T-helper 2 cell treated with Interferon-gamma antibody and Interleukin-4, amounts not matched to agents 5 μg/mL and 100 μg/mL, for 36 hours (primary cell): ENCODE measurements at places on chromosomes 5 and 9.

DNA sequence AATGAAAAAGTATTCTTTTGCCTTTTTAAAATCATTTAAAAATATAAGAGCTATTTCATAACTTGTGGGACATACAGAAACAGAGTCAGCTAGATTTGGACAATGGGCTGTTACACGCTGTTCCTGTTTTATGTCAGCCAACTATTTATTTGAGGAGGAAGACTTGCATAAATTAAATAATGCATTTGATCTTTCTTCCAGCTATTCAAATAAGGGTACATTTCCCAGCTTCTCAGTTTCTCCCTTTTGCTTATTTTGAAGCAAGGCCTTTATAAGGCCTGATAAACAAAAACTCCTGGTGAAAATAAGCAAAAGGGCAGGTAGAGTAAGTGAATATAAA is 6.5 kb downstream of the STOM start:
- DNase-seq: no peak

- no peak for DNase-seq
These were observed 6.5 kb downstream of the SLC25A48 start for GRCh38 chr5:135840959-135841358.

DNA sequence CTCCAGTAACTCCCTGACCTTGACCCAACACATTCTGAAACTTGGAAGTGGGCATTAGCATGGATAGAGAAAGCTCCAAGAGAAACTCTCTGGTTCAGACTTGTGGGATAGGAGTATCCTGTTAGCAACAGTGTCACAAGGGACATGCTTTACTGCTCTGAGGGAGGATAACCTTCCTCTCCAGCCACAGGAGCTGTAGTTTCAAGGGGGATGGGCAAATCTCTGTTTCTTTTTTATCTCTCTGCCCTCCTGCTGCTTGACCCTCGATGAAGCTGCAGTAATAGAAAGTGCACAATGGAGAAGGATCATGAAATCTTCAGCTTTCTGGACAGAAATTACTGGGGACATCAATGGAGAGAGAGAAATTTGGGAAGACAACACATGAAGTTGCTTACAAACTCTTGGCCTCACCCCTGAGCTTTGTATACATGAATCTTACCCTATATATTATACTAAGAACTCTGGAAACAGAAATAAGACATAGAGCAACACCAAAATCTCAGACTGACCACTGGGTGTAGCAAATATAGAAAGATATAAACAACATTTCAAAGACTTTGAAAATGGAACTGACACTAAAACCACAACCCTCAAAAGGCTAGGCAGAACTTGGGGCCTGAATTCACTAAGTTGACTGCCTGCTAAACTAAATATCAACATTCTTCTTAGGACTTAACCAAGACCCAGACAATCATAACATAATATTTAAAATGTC is 471.0 kb upstream of the MEF2C start:
- no peak for DNase-seq

DNA sequence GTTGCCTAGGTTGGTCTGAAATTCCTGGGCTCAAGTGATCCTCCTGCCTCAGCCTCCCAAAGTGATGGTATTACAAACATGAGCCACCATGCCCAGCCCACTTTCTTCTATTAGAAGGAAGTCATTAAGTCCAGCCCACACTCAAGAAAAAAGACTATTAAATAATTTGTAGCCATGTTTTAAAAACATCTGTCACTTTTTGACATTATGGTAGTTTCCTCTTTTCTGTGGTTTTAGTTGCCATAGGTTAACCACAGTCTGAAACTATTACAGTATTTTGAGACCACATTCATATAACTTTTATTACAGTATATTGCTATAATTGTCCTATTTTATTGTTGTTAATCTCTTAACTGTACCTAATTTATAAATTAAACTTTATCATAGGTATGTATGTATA is 31.9 kb upstream of the C5orf24 start:
- DNase-seq: no peak

GRCh38 chr9:133105461-133105770 is 15.6 kb downstream of the RALGDS start:
- no peak for DNase-seq

DNA sequence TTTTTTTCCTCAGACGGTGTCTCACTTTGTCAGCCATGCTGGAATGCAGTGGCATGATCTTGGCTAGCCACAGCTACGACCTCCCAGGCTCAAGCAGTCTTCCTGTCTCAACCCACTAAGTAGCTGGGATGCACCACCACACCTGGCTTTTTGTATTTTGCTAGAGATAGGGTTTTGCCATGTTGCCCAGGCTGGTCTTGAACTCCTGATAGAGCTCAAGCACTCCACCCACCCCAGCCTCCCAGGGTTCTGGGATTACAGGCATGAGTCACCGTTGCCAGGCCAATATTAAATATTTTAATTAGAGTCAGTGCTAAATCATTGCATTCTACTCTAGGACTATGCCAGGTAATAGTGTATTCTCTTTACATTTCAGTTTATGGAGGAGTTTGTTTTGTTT is 41.5 kb downstream of the UBE2R2 start:
- no peak for DNase-seq

DNA sequence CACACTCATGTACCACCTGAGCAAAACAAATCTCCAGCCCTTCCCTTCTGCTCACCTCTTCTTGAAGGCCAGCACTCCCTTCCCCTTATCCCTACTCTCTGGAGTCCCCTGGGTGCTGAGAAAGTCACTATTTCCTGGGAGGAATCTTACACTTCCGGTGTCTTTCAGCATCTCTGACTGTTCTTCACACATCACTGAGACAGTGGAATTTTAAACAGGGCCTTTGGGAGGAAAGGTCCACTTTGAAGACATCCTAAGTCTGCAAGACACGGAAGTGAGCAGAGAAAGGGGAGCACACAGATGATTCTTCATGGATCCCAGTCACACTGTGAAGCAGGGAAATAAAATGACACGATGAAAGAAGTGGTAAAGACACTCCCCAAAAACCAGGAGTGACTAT is 25.6 kb downstream of the FRMD3 start:
- no peak for DNase-seq

DNA sequence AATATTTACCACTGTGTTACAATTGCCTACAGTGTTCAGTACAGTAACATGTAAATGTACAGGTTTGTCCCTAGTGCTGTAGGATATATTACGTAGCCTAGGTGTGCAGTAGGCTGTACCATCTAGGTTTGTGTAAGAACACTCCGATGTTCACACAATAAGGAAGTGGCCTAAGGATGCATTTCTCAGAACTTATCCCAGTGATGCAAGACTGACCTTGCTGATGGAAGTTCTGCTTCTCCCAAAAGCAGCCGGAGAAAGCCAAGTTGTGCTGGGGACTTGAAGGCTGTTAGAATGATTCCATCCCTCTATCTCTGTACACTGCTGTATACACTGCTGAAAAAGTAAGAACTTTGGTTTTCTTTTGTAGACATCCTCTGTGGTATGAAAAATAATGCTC is 21.6 kb downstream of the NEUROG1 start:
- DNase-seq: no peak

- DNase-seq: no peak
These were observed 24.8 kb downstream of the IL6ST start for GRCh38 chr5:55969956-55970355.

DNA sequence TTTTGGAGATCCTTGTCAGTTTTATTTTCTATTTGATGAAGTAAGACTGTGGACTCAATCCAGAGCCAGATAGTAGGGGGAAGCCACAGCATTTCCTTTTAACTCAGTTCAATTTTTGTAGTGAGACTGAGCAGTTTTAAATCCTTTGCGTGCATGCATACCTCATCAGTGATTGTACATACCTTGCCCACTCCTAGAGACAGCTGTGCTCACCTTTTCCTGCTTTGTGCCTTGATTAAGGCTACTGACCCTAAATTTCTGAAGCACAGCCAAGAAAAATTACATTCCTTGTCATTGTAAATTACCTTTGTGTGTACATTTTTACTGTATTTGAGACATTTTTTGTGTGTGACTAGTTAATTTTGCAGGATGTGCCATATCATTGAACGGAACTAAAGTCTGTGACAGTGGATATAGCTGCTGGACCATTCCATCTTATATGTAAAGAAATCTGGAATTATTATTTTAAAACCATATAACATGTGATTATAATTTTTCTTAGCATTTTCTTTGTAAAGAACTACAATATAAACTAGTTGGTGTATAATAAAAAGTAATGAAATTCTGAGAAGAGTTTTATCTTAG is 17.8 kb downstream of the DIMT1 start:
- DNase-seq: no peak

- no peak for DNase-seq
These were observed 136.3 kb downstream of the TMEM232 start for GRCh38 chr5:110590187-110590586.

DNA sequence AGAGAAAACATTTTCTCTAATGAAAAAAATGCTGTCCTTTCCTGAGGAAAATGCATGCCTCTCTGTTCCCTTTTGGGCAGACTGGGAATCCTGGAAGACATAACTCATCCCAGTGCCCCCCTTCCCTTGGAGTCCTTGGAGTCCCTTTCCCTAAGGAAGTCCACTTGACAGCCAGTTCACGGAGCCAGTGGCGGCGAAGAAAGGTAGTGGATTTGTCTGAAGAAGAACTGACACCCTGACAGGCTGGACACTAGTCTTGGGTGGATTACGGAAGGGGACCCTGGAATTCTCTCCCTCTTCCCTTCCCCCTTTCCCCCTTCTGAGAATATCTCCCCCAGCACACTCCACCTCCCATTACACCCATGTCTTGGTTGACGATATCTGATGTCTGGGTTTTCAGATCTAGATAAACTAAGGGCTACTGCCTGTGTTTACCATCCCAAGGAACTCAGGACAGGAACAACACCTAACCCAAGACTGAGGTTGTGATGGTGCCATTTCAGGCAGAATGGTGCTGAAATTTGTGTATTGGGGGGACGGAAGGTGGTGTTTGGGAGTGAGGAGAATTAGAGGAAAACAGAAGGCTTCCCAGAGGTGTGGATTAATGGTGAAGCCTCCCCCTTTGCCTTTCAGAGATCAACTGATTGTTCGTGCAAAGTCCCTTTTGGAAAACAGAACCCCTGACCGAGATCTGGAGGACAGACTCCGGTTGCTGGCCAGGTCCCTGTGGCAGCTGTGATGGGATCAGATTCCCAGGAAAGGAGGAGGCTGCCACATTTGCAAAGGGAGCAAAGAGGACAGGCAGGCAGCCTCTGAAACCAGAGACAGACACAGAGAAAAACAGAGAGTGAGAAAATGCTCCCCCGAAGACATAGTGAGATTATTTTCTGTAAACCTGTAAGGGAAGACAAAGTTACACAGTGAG is 704 bp downstream of the SPARC start:
- DNase-seq: no peak

DNA sequence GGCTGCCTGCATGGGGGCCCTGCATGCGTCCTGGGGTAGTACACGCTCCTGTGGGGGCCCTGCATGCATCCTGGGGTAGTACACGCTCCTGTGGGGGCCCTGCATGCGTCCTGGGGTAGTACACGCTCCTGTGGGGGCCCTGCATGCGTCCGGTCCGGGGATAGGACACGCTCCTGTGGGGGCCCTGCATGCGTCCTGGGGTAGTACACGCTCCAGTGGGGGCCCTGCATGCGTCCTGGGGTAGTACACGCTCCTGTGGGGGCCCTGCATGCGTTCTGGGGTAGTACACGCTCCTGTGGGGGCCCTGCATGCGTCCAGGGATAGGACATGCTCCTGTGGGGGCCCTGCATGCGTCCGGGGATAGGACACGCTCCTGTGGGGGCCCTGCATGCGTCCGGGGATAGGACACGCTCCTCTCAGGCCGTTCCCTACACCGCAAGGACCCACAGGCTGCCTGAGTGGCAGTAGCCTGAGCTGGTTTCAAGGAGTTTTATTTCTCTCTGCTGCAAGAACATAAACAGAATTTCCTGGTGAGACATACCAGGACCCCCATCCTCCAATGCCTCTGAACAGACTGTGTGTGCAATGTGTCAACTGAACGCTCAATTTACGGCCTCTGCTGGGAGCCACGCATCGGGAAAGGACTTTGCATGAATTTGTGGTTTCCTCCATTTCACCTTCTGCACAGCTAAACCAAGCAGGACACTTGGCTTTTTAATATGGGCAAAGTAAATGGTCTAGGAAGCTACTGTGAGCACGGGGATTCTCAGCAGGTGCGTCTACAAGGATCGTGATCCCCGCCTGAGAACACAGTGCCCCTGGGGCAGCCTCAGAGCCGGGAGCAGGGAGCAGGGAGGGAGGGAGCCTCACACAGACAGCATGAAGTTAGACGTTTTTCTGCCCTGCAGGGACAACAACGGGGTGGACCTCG is 48.9 kb upstream of the CLPTM1L start:
- no peak for DNase-seq

- DNase-seq: peak; percentile 71
These were observed 47.7 kb upstream of the GLRX start for GRCh38 chr5:95870105-95870672.

DNA sequence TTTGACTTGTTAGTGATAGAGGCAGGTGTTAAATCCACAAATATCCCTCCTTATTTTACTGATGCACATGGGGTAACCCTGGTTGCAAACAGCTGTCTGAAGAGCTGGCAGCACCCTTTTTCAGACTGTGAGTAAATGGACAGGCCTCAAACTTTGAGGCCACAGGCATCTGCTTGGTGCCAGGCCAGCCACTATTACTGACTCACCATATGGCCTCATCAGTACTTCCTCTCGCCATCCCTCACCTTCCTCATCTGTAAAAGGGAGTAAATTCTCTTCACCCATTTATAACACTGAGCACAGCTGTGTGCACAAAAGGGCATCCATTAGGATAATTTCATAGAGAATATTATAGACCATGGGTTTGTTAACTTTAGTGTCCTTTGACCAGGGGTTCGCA is 11.9 kb upstream of the TNIP1 start:
- DNase-seq: no peak

GRCh38 chr5:116532762-116533525 is 41.7 kb downstream of the SEMA6A start:
- DNase-seq: no peak

DNA sequence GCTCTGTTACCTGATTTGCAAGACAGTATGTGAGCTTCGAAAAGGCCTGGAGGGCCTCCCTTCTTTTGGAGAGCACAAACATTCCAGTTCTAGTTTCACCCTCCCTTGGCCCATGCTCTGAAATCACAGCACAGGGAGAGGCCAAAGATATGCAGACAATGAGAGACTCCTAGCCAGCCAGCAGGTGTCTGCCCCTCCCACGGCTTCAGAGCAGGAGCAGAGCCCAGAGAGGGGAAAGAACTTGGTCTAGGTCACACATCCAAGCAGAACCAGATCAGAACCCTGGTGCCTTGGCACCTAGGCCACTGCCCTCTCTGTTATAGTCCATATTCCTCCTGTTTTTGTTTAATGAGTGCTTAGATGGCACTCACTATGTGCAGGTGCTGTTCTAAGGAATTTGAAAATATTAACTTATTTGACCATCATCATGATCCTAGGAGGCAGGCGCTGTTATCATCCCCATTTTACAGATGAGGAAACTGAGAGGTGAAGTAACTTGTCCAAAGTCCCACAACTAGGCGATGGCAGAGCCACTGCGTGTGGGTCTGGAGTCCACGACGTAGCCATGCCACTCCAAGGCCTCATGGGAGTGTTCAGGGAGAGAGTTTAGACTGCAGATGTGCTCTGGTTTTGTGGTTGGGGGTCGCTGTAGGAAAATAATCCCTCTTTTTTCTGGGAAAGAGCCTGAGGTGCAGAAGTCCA is 27.2 kb downstream of the TMOD1 start:
- no peak for DNase-seq

GRCh38 chr9:112866662-112867274 is 23.9 kb downstream of the SLC46A2 start:
- DNase-seq: no peak
